ENCODE measurements at places on chromosomes 7 and 10.

DNA sequence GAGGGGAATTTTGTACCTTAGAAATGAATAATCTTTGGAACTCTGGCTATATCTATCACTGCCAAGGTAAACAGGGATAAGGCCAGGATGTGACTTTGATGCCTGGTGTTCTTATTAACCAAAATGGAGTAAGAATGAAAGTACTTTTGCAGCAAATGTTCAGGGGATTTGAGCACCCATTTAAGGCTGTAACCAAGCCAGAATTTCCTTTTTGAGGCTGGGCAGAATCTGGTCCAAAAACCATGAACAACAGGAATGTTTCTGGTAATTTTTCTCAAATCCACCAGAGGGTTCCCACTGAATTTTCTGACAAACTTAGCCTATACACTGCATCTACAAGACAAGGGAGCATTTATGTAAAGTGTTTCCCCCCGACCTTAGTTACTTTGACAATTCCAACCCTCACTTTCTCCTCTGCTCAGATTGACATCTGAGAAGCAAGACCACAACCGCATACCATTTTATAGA is 120.6 kb downstream of the BAMBI start:
- no peak for DNase-seq

GRCh38 chr10:132169766-132170560 is 16.8 kb upstream of the DPYSL4 start:
- DNase-seq, result no peak

GRCh38 chr10:110824660-110825059 is 47.1 kb upstream of the PDCD4 start:
- DNase-seq, result no peak

DNA sequence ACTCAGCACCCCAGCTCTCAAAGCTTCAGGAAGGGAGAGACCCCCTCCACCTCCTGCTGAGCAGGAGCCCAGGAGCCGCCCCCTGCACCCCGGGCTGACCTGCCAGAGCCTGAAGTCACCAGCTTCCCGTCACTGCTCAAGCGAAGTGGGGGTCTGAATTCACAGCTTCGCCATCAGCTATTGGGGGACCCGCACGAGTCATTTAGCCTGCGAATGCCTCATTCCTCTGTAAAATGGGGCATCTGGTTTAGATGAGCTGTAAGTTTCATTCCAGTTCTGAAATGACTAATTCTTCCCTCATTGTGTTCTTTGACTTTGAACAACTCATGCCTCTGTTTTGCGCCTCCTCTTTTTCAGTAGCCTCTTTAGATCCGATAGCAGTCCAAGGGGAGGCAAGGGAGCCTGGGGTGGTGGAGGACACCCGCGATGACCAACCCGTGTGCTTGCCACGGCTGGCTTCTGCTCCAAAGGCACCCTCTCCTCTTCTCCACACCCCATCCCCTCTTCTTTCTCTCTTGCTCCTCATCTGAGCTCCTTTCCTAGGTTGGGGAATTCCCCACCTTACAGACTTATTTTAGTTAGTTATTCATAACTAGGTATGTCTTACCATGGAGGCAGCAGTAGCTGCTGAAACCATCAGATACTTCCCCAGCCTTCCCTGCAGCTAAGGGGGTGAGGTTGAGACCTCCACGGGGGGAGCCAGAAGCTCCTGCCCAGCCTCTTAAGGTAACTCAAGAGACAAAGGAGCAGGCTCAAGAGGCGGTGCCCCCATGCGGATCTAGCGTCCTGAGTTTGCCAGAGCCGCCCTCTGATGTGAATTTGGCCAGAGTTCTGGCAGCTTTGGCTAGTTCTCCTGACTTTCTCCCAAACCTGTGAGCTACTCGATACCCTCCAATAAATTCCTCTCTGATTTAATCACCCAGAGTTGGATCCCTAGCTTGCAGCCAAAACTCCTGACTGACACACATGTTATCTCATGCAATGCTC is 47.7 kb downstream of the RBM17 start:
- DNase-seq, result peak; percentile 23

DNA sequence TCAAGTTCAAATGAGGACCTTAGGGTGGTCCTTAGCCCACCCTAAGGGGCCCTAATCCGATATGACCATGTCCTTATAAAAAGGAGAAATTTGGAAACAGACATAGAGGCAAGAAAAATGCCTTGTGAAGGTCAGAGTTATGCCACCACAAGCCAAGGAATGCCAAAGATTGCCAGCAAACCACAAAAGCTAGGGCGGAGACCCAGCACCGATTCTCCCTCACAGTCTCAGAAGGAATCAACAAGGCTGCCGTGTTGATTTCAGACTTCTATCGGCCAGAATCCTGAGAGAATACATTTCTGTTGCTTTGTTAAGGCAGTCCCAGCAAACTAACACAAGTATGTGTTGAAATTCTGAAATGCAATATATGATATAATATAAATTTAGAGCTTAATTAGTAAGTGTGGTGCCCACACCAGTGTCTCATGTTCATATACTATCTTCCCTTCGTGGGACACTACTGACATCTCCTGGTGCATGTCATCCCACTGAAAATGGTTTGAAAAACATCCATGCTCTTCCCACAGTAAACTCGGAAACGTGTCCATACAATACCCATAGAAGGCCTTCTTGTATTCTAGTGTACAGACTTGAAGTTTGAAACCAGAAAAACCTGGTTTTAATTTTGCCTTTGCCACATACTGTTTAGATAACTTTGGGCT is 349.0 kb downstream of the TNS3 start:
- no peak for DNase-seq

GRCh38 chr10:126405239-126405775 is 17.0 kb upstream of the ADAM12 start:
- no peak for DNase-seq

DNA sequence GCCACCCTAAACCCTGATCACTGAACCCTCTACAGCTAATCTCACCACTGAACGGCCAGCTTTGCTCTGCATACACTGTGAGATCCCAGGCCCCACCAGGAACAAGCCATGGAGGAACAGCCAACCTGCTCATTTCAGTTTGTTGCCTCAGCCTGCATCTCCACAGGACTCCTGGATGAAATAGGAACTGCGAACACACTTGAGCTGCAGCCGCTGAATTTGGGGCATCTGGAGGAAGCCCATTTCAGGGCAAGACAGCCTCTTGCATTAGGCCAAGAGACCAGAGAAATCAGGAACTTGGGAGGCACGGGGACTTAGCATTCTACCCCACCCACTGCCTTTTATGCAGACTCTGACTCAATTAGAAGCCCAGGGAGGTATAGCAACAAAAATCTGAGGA is 14.5 kb upstream of the EGR2 start:
- peak; percentile 36 for DNase-seq

DNA sequence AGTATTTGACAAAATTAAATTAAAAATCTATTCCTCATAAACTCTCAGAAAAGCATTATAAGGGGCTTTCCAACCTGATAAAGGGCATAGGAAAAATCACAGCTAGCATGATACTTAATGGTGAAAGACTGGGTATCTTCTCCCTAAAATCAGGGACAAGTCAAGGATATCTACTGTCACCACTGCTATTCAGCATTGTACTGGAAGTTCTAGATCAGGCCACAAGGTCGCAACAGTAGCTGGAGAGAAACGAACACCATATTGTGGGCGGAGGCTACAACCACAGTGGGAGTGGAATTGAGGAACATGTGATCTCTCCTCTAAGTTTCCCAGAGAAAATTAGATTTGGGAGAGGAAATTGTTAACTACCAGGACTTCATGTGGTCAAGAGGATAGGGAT is 70.0 kb upstream of the NAMPT start:
- DNase-seq, result peak; percentile 31

DNA sequence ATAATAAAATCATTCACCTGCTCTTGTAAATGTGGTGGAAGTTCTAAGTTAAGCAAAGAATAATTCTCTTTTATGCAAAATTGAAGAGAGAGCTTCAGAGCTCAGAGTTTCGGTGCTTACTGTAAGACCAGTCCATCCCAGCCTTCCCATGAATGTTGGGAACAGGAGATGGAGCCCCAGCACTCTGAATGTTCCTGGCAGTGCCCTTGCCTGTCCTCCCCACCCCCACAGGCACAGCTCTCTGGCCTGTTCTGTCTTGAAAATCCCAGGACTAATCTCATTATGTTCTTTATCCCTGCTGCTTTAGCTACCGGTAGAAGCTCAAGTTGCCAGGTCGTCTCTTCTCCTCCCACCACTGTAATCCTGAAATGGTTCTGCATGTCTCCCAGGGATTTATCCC is 29.1 kb upstream of the LHFPL3 start:
- peak; percentile 34 for DNase-seq

- no peak for DNase-seq
Observed at GRCh38 chr7:108156897-108157605, 26.9 kb upstream of the LAMB4 start.

GRCh38 chr10:8990280-8990987 is 935.9 kb downstream of the GATA3 start:
- no peak for DNase-seq

GRCh38 chr10:5591336-5591824 is 66.6 kb downstream of the CALML3 start:
- DNase-seq, result no peak

DNA sequence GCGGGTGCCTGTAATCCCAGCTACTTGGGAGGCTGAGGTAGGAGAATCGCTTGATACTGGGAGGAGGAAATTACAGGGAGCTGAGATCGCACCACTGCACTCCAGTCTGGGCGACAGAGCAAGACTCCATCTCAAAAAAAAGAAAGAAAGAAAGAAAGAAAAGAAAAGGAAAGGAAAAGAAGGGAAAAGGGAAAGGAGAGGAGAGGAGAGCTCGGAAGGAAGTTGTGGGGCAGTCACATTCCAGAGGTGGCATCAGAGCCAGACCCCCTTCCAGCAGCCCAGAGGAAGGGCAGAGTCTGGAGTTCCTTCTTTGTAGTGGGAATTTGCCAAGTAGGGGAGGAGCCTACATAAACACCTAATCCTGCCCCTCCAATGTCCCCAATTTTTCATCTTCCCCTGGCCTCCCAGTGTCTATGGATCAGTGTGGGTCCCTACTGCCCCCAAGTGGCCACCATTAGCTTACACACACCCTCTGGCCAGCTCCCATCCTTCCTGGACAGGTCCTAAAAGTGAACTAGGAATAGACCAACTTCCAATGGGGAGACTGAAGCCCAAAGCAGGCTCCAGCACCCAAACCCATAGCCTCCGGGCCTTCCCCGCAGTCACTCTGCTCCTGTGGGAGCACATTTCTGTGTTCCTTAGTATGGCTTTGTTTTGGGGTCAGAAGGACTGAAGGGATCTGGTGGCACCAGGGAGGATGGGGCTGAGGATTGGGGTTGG is 39.6 kb upstream of the HSPB1 start:
- DNase-seq, result peak; percentile 85

GRCh38 chr10:119370111-119370741 is 162.9 kb downstream of the GRK5 start:
- peak; percentile 18 for DNase-seq

- DNase-seq, result no peak
Observed at GRCh38 chr10:3867454-3868270, 82.7 kb upstream of the KLF6 start.

GRCh38 chr10:109019001-109019424 is 904.3 kb downstream of the XPNPEP1 start:
- no peak for DNase-seq

- no peak for DNase-seq
Observed at GRCh38 chr10:21944727-21945386, 58.7 kb downstream of the DNAJC1 start.

DNA sequence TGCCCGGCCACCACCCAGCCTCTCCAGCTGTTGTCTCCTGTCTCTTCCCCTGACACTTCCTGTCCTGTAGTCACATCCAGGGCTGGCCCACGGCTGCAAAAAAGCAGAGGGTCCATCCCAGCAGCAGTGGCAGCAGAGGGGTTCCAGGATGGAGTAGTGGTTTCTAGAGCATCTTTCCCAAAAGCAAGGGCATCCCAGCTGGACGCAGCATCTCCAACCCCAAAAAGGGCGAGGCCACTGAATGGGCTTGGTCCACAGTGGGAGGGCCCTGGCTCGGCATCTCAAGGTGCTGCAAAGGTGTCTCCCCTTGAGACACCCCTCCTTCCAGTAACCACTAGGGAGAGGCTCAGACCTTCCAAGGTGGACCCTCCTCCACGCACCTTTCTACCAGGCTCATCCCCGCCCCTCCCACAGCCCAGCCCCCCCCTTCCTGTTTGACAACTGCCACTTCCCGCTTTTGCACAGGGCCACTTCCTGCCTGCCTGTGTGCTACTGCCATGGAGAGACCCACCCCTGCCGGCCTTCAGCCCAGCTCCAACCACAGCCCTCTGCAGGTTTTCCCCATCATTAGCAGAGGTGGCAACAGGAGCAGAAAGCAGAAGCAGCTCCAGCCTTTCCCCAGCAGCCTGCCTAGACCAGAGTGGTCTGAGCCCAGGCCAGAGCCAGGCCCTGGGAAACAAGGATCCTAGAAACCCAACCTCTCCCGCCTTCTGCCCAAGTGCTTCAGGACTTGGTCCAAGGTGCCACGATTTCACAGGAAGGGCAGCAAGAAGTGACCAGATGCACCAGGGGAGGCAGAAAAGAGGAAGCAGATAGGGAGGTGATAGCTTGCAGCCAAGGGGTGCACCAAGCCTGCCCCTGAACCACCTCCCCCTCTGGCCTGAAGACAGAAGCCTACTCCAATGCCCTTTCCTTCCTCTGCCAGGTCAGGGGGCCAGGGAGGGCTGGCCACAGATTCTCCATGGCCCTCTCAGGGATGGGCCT is 8.6 kb downstream of the CAMK2G start:
- peak; percentile 52 for DNase-seq

- no peak for DNase-seq
Observed at GRCh38 chr10:75803816-75804552, 372.6 kb downstream of the LRMDA start.

- DNase-seq, result no peak
Observed at GRCh38 chr10:121734589-121735045, 136.4 kb upstream of the FGFR2 start.

- no peak for DNase-seq
Observed at GRCh38 chr10:80413271-80413996, 5.1 kb downstream of the PRXL2A start.

DNA sequence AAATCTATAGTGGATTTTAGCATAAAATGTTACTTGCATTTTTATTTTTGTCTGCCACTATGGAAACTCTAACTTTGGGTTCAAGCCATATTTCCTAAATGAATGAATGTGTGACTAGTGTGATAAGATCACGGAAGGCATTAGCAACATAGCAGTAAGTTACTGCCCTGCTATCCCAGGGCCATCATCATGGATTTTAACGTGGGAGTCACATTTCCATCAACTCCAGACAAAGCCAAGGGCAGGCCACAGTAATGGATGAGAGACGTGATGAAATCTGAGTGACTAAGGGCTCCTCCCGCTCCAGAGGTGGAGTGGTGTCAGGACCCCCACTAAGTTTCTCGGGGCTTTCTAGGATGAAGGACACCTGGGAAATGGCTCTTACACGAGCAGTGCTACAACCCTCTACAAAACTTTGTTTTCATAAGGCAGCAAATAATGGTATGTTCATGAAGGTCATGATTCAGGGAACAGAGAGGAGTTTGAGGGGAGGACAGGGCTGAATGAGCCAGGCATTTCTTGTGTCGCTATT is 34.3 kb downstream of the C10orf120 start:
- DNase-seq, result peak; percentile 13

DNA sequence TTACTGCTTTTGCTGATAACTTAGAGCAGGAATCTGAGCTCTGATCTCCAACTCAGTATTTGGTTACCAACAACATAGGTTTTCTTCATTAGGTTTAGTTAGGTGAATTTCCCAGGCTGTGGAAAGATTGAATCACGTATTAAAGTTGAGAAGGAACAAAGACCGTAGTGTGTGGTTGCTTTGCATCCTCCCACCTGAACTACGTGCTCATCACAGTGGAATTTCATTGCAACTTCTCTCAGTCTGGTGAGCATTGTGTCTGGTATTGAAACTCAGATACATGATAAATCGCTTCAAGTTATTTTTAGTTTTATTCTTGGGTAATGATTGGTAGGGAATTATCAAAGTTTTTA is 139.4 kb upstream of the AKR1E2 start:
- DNase-seq, result peak; percentile 50

- DNase-seq, result no peak
Observed at GRCh38 chr7:102079140-102080018, 207.3 kb upstream of the SH2B2 start.

- no peak for DNase-seq
Observed at GRCh38 chr7:45080265-45080957, 8.4 kb downstream of the NACAD start.
